ENCODE measurements at places on chromosomes 6 and 20. TPM values are rescaled to one million over a fixed set of nuclear protein-coding genes. Genes with fewer than 3 reads are reported as not detected.

GRCh38 chr20:1809131-1809572, 86.1 kb upstream of the SIRPA start:
- ATAC-seq, result no peak

DNA sequence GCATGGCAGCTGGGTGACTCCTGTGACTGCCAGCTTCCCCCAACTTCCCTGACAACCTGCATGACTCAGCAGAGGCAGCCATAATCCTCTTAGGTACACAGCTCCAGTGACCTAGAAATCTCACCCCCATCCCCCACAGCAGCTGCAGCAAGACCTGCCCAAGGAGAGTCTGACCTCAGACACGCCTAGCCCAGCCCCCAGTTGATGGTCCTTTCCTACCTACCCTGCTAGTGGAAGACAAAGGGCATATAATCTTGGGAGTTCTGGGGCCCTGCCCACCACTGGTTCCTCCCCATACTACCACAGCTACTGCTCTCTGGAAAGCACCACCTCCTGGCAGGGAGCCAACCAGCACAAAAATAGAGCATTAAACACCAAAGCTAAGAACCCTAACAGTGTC, 90.2 kb downstream of the F13A1 start:
- ATAC-seq, result no peak

- no peak for ATAC-seq
These were observed 176.7 kb upstream of the BTBD3 start for GRCh38 chr20:11740975-11741374.

DNA sequence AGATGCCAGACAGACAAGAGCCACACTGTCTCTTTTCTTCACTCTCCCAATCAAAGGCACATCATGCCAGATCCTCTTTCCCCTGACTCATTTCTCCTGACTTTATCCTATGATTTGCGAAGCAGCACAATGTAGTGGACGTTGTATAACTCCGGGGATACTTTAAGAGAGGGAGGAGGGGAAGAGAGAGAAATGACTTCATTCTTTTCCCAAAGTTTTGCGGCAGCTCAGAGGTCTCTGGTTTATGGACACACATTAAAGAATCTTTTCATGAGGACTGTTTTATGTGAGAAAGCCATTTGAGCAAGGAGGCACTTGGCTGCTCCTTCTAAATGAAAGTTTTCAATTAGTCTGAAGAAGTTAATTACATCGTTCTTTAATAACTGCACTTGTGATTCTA, 75.1 kb upstream of the MC3R start:
- ATAC-seq, result no peak

DNA sequence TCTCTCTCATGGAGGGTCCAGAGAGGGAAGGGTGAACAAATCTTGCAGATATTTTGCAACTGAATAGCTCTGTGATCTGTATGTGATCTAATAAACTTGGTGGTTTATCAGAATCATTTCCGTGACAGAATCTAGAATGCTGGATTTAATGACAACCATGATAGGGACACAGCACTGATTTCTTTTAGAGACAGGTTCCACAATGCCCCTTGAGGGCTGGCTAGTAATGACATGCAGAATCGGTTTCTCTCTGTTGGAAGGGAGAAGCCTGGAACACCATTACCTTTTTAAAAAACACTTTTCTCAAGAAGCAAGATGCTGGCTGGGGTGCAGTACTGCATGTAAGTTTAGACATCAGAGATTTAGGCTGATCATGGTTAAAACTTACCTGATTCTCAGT, 313.4 kb downstream of the CDH26 start:
- no peak for ATAC-seq

DNA sequence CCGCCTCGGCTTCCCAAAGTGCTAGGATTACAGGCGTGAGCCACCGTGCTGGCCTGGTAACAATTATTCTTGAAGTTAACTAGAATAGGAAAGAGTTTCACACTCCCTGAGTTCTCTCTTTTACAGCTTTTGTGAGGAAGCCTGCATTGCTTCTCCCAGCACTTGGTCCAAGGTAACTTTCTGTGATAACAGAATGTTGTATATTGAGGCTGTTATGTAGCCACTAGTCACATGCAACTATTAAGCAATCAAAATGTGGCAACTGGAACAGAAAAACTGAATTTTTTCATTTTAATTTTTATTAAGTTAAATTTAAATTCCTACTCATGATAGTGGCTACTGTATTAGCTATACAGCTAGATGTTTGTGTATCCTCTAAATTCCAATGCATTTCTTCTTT, 2.5 kb downstream of the TRIM38 start:
- no peak for ATAC-seq

- no peak for ATAC-seq
These were observed 71.1 kb downstream of the TOX2 start for GRCh38 chr20:43985608-43986316.

DNA sequence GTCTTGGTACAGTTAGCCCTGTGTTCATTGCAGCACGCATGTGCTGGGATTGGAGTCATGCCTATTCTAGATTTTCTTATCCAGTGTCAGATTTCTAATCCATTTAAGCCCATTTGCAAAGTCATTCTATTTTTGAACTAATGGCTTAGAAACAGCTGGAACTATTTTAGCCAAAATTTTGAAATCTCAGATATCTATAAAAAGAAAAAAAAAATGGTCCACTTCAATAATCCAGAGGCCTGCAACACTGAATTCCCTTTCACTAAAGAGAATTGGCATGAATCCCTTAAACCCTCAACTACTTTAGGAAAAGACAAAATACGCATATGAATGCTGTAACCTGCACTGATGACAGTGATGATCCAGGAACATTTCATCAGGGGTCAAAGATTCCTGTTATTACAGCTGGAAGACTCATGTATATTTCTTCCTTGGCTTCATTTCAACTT, 1.5 kb downstream of the COL21A1 start:
- ATAC-seq, result no peak

DNA sequence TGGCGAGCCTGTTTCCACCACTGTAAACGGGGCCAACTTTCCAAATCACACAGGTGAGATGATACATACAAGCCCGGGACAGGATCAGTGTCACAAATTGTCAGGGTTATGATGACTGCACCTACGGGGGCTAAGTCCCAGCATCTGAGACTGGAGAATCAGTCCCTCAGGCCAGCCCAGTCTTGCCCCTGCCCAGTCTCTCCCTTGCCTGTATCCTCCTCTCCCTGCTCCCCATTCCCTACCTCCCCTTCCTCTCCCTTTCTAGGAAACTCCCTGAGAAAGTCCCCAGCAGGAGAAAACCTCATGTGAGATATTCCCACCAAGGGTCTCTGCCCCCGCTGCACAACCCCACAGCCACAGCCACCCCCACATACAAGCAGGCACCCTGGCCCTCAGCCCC, 1.5 kb downstream of the FOXS1 start:
- ATAC-seq, result no peak

DNA sequence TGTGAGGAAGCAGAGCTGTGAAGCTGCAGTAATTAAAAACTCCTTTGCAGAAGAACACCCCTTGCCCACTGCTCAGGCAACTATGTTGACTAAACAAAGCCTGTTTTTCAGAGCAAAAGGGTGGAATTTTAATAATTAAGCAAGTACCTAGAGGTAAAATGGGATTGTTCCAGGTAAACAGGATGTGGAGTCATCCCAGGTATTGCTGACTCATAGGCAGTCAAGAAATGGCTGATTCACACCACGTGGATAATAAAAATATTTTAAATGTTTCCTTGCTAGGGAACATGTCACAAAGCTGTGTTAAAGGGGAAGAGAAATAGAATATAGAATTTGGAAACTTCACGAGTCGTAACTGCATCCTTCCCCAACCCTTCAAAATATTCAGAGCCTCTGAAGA, 491.8 kb downstream of the BTBD3 start:
- ATAC-seq, result peak; percentile 71

DNA sequence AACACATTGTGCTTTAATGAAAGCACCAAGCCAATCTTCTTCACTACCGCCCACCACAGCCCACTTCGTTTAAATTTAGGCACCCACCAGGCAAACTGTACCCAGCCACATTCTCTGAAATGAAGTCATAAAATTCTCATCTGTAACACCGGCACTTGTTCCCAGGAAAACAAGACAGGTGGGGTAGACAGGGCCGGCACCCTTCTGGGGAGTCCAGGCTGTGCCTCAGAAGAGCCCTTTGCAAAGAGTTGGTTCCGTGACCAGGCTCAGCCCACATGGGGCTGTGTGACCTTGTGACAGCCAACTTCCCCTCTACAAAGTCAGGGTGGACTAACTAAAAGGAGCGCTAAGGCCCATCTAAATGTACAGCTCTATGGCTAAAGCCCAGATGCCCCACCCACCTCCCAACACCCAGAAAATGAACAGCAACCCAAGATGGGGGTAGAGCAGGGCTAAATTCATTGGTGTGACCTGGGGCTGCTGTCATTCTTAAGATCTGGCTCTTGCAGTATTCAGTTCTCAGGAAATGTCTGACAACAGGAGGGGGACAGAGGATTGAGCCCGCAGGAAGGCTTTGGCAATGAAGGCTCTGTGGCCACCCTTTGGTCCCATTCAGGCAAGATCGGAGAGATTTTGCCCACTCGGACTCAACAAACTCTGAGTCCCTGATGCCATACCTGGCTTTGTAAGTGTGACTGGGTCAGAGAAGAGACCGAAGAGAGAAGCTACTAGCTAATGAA, 56.7 kb downstream of the TRERF1 start:
- peak; percentile 42 for ATAC-seq

Gene CTAGE9
- total RNA-seq, result not detected

Gene TM9SF4
- 42.4 TPM for total RNA-seq
